Stimulated activated naive CD4-positive, alpha-beta T cell treated with Interleukin-2 at 50 U/mL for 16 hours (primary cell): ENCODE measurements at places on chromosomes 4 and X.

DNA sequence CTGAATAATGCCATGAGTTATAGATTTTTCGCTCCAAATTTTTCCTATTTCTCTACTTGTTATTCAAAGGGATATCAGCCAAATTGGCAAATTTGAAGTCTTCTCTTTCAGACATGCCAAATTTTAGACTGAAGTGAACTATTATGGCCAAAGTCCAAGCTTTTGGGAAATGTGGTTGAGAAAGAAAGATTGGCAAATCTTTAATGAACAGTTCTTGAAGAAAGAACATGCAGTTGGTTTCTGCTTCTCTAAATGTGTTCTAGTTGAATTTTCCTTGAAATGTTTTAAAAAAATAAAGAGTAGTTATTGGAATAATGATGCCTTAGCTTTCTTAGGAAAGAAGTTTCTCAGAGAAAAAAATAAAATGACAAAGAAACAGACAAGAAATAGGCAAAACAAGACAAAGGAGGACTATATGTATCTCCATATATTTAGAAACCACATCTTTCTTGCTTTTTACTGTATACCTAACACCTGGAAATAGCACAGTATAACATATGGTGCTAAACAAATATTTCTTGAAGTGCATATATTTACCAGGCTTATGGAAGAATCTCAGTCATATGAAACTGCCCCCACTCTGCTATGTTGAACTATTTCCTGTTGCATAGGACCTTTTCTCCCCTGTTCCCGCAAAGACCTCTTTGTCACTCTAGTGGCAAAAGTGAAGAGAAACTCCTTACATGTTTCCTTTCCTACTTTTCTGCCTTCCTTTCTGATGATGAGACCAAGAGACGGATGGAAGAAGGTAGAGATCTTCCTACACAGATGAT is 250.0 kb downstream of the ARHGAP24 start:
- no peak for DNase-seq

DNA sequence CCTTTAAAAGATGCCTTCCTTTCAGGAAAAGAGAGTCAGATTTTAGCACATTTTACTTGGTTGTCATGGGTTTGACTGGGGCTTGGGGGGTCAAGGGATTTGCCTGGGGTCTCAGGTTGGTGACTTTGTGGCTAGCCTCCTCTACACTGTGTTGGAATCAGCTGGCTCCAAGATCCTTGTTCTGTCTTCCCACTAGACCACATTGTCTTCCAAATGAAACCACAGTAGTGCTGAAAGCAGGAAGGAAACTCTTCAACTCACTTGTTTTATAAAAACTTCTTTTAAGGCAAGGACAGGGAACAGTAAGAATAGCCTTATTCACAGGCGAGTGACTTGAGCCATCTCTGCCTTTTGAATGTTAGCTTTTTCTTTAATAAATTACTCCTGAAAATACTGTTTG is 37.0 kb upstream of the OTUD4 start:
- DNase-seq: no peak

DNA sequence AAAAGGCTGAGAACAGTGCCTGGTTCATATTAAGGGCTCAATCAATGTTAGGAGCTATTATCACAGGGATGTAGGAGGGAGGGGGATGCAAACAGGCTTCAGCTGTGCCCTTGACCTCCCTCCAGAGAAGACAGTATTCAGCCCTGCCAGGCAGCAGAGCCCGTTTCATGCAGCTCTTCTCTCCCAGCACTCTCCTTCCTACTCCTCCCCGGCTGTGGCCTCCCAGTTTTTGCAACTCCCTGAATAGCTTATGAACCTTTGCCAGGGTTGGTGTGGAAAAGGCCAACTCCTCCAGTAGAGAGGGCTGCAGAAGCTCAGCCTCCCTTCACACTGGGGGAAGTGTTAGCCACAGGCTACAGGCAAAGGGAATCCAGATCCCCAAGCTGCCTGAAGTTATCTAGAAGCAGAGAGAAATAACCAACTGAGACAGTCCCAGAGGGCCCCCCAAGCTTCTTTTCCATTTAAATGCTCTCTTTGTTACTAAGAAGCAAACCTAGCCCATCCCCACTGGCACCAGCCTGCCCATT is 31.7 kb upstream of the APLN start:
- DNase-seq: no peak

DNA sequence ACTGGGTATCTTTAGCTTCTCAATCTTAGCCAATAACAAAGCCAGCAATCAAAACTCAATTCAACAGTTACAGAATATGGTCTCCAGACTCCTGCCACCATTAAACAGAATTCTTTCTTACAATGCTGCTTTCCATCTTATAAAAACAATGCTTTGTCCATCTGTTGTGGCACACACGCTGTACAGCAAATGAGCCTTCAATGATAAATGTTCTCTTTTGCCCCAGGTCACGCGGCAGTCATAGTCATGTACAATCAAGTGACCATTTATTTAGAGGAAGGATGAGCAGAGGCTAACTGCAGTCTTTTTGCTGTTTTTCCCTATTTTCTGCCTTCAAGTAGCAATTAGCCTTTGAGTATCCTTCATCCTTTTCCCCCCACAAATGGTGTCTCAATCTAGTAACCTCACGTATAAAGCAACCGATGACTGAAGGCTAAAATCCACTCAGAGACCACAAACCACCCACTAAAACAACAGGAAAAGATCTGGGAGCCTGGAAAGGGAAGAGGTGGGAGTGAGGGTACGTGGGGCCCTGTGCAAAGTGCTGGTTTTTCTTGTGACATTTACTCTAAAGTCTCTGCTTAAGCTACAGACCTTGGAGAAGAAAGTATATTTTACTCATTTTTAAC is 24.4 kb downstream of the TRIM2 start:
- DNase-seq: no peak

- no peak for DNase-seq
These were observed 138.3 kb downstream of the SH3KBP1 start for GRCh38 chrX:19748896-19749680.

- no peak for DNase-seq
These were observed 270 bp downstream of the DNAAF6 start for GRCh38 chrX:107206697-107207065.

DNA sequence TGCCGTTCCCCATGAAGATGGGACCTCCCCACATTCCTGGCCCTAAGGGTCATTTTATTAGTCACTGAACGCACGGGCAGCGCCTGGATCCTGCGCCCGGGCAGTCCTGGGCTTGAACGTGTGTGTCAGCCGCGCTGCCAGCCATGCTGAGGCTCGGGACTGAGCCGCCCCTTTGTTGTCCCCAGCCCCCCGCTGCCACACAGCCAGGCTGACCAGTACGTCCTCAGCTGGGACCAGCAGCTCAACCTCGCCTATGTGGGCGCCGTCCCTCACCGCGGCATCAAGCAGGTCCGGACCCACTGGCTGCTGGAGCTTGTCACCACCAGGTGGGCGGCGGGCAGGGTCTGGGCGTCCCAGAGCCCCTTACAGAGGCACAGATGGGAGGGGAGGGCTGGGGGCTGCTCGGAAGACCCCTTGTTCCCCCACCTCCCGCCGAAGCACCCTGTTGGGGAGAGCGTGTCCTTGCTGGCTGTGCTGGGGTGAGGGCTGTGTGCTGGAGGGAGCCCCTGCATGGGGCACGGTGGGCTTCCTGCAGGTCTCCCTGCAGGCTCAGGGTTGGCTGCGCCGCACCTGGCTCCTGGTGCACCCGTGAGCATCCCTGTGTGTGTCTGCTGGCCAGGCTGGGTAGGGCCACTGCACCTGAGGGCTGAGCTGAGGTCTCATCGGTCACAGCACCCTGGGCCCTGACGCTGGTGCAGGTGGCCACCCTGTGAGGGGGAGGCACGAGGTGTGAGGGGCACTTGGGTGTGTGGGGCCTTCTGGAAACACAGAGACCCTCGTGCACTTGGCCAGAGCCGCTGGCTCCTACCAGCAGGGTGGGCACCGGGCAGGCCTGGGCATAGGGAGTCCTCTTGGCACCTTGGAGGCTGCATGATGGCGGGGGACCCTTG is 1.0 kb downstream of the IDUA start:
- no peak for DNase-seq
